Mesothelial cell of epicardium (in vitro differentiated cells): ENCODE measurements at places on chromosomes 5 and 9.

GRCh38 chr9:128555180-128555721, 2.9 kb downstream of the SPTAN1 start:
- no peak overlapping the region for H3K4me3 ChIP-seq
- no peaks in the 10 kb centered on the region for H3K36me3 ChIP-seq
- no peak overlapping the region for H3K27ac ChIP-seq

- H3K36me3 ChIP-seq, result peaks cover 22% of the 10 kb centered on the region
- no peak for DNase-seq
- no peak overlapping the region for H3K4me3 ChIP-seq
- no peak overlapping the region for H3K27ac ChIP-seq
- H3K27me3 ChIP-seq, result no peaks in the 10 kb centered on the region
- H3K4me1 ChIP-seq, result no peaks in the 10 kb centered on the region
Observed at GRCh38 chr5:134328619-134329018, 38.4 kb downstream of the CDKL3 start.

DNA sequence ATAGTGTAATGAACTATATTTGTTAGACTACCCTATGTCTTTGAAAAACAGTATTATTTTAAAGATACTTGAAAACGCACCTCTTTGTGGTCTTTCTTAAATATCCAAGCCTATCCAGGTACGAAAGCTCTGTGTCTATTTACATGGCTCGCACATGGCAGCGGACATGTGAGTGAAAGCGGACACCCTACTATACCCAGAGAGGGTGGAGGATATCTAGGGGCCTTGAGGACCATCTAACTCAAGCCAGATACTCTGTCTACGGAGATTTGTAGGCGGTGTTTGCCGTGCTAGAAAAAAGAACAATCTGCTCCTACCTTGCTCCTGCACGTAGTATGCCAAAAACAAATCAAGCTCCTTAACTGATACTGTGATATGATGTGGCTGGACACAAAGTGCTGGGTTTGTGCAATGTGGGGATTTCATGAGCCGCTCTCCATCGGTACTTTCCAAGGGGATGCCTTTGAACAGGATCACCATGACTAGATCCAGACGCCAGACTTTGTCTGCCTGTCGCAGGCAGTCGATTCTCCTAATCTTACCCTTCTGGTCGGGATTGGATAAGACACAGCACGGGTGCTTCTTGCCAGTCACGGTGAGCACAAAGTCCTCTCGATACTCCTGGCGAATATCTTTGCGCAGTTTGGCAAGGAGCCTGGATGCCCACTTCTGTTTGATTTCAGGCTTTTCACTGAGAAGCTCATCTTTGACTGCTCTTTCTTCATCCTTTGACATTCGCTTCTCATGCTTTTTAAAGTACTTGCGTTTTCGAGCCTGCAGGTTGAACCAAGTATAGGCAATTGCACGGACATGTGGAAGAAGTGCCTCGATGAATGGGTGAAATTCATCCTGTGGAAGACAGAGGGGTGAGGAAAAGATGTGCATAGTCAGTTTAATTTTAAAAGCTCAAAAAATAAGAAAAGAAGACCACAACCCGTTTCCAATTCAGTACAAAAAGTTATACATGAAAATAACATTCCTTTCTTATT, 7.0 kb downstream of the NFIB start:
- DNase-seq, result no peak
- H3K27ac ChIP-seq, result peak overlapping the region; percentile 6
- no peaks in the 10 kb centered on the region for H3K27me3 ChIP-seq
- peaks cover 30% of the 10 kb centered on the region for H3K36me3 ChIP-seq
- peaks cover 76% of the 10 kb centered on the region for H3K4me1 ChIP-seq

DNA sequence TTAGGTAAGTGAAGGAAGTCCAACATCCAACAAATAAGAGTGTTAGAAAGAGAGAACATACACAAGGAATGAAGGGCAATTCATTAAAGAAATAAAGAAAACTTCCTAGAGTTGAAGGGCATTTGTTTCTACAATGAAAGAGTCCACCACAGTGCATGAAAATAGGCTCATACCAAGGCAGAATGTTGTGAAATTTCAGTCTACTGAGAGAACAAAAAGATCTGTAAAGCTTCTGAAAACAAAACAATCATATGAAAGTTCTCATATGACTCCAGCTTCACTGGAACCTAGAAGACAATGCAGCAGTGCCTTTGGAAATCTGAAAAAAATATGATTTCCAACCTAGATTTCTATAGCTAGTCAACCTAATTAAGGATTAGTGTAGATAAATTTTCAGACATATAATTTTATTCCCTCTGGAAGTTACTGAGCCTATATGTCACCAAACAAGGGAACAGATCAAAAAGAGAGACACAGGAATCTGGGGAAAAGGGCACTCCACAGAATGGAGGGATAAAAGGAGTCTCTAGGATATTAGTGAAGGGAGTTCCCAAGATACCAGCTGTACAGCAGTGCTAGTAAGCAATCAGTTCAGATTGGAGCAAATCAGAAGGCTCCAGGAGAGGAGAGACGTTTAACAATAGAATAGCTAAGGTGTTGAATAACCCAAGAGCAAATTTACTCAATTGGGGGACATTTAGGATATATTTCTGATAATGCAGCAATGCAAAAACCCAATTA, 5.8 kb downstream of the C5orf58 start:
- H3K27ac ChIP-seq, result no peak overlapping the region
- H3K4me3 ChIP-seq, result no peak overlapping the region
- H3K4me1 ChIP-seq, result no peaks in the 10 kb centered on the region
- no peak for DNase-seq

DNA sequence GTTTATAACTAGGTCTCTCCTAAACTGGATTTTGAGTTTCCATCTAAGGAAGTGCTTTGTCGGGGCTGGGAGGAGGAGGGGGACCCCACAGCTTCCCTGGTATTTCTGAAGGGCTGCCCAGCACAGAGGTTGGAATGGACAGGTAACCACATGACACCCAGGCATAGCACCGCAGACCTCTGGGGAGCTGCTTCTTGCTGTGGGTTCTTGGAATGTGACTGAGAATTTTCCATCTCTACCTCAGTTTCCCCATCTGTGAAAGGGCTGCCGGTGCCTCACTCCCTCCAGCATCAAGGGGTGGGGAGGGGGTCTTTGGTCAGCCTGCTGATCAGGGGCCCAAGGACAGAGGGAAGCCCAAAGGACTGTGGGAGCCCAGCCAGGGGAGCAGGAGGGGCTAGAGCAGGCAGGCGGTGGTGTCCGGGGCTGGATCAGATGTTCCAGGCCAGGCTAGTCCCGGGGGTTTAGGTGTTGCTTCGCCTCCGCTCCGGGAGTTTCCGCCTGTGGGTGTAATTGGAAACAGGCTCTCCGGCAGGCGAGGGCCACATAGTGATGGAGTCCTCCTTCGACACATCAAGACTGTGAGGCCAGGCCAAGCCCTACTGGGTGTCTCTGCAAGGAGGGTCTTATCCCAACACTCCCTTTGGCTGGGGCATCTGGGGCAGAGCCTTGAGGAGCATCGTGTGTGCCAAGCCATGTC, 3.3 kb downstream of the OLFML2A start:
- no peak overlapping the region for H3K4me3 ChIP-seq
- H3K27ac ChIP-seq, result peak overlapping the region; percentile 95
- peaks cover 13% of the 10 kb centered on the region for H3K27me3 ChIP-seq

- H3K4me3 ChIP-seq, result no peak overlapping the region
- no peaks in the 10 kb centered on the region for H3K4me1 ChIP-seq
- H3K27ac ChIP-seq, result no peak overlapping the region
Observed at GRCh38 chr5:103234239-103234975, 24.2 kb upstream of the MACIR start.

DNA sequence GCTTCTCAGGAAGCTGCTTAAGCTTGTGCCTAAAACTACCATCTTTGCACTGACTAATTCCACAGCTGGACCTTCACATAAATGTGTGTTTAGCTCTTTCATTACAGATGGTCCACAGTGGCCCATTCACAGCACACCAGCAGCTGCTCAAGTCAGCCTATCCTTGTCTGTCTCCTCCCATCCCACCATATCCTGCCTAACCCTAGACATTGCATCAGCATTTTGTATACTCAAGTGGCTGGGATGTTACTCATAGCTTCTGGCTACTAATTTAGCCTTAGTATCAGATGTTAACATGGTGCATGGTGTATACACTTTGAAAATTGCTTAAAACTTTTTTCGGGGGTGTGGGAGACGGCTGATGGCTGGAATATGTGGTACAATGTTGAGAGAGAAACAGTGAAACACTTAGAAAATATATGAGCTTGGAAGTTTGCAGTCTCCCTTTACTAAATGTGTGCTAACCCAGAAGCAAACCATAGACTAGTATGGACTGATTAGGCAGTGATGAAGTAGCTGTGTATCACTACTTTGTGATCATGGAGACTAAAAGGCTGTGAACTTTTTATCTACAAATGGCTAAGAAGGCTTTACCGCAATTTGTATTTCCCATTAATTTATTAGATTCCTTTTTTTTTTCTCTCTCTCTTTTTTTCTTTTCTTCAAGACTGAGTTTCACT, 83.1 kb downstream of the JMY start:
- no peak overlapping the region for H3K27ac ChIP-seq
- no peaks in the 10 kb centered on the region for H3K27me3 ChIP-seq
- H3K36me3 ChIP-seq, result peaks cover 35% of the 10 kb centered on the region

GRCh38 chr5:157987259-157987658, 128.3 kb upstream of the CLINT1 start:
- H3K27me3 ChIP-seq, result no peaks in the 10 kb centered on the region
- H3K4me3 ChIP-seq, result no peak overlapping the region
- DNase-seq, result no peak

DNA sequence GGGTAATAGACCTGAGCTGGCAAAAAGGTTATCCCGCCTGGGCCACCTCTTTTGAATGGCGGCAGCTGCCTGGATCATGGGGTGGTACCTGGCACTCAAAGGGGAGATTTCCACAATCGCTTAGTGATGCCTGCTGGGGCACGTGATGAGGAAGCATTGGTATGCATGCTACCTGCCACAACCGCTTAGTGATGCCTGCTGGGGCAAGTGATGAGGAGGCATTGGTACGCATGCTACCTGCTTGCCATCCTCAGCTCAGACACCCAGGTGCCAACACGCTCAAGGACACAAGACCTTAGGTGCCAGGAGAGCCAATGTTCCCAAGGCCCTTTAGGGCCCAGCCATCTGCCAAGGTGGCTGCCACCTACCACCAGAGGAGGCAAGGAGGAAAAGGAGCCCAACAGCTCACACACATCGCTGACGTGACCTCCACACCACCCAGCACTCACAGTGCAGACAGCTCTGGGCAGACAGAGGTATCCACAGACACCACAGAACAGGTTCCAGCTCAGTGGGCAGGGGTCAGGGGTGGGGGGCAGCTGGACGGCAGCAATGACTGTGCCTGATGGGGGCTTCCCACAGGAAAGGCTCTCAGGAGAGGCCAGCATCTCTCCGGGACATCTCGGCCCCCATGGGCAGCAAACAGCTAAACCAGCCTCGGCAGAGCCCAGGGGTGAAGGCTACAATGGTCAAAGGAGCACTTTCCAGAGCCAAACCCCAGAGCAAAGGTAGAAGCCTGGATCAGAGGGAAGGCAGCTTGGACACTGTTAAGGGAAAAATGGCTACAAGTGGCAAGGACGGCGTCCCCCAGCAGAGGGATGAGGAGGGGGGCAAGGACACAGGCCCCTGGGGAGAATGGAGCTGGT, 43.0 kb upstream of the SARDH start:
- H3K27ac ChIP-seq, result no peak overlapping the region
- H3K4me1 ChIP-seq, result peaks cover 16% of the 10 kb centered on the region
- H3K36me3 ChIP-seq, result peaks cover 9% of the 10 kb centered on the region
- no peak overlapping the region for H3K4me3 ChIP-seq
- no peaks in the 10 kb centered on the region for H3K27me3 ChIP-seq
